ENCODE measurements at places on chromosomes 2 and 18. TPM values are rescaled to one million over a fixed set of nuclear protein-coding genes. Genes with fewer than 3 reads are reported as not detected.

DNA sequence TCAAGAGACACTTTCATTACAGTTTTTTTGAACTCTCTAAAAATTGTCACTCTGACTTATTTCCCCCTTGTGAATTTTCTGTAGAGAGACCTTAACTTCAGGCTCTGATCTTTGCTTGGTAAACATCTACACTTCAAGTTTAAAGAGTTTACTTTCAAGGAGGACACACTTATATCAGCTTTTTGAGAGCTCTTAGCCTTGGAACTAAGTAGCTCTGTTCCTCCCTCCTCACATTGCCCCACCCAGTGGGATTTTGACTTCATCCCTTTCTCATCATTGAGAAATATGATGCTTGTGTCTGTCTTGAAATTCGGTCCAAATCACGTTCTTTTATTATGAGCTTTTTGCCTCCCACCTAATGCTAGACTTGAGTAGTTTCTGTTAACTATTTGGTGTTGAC lies 433.4 kb upstream of the MEIS1 start:
- DNase-seq = no peak

- no peak for DNase-seq
These were observed 326.8 kb downstream of the OSR1 start for GRCh38 chr2:19031642-19032041.

DNA sequence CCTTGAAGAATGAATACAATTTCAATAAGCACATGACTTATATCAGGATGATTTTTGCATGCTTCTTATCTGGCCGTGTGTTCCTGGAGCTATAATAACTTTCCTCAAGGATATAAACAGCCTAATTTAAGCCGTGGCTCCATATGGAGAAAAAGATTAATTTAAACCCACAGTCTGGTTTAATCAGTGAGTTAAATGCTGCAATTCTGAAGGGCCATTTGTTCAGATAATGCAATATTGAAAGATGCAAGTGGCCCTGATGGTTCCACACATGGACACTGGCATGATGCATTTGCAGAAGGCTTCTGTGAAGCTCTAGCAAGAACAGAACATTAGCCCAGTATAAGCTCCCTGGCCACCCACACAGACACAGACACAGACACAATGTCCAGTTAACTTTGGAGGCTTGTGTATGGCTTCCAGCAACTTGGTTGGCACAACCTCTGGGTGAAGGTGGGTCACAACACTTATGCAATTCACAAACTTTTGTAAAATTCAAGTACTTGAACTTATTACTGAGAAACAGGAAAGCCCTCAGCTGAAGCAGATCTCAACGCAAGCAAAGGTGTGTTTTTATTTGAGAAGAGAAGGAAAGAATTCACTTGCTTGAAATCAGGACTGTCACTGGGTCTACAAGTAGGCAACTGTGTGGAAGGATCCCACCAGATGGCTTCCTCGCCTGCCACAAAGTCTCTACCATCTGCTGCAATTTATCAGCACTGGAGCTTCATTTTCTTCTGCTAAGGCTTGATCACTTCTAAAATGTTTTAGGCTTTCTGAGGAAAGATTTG lies 63.3 kb downstream of the MDH1 start:
- DNase-seq = no peak

The RTP5 gene
- polyA plus RNA-seq = 0.09 TPM

The MPV17 gene
- 93.3 TPM for polyA plus RNA-seq

DNA sequence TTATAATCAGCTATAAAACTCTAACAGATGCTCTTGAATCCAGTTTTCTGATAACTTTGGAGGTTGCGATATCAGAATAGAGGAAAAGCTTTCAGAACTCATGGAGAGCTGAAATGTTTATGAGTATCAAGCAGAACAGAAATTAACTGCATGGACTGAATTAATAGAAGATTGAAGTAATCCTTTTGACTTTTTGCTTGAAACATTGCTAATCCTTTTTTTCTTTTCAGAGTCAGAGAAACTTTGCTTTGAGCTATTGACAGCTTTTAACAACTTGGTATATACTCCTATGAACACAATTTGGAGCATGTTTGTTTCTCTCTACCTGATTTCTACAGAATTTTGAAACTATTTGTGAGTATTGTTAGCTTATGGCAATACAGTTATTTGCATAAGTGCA lies 1254.8 kb downstream of the LRP1B start:
- DNase-seq = no peak

GRCh38 chr18:56995579-56996188 lies 151.2 kb upstream of the BOD1L2 start:
- no peak for DNase-seq

The VIL1 gene
- 20.6 TPM for polyA plus RNA-seq

The TMEM37 gene
- 62.4 TPM for polyA plus RNA-seq

DNA sequence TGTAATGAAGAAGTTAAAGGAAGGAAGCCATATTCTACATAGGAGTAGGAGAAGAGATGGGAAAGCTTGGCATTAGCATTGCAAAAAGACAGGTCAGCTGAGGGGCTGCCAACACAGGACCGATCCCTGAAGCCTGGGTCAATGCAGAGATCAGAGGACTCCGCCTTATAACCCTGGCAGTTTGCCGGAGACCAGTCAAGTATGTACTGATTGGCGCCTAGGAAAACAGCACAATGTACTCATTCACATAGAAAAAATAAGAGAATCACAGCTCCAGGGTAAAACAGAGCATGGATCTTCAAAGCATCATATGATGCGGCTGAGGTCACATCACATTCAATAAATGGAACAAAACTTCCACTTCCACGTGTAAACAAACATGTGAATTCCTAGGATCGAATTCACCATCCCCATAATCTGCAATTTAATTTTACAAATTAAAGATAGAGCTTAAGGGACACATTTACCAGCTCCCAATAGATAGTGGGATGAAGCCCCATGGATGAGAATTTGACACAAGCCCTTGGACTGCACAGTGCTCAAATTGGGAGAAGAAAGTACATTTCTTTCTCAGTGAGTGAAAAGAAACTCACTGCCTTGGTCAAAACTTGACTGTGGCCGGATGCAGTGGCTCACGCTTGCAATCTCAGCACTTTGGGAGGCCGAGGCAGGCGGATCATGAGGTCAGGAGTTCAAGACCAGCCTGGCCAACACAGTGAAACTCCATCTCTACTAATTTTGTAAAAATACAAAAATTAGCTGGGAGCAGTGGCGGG lies 135.0 kb upstream of the KLHL14 start:
- no peak for DNase-seq

DNA sequence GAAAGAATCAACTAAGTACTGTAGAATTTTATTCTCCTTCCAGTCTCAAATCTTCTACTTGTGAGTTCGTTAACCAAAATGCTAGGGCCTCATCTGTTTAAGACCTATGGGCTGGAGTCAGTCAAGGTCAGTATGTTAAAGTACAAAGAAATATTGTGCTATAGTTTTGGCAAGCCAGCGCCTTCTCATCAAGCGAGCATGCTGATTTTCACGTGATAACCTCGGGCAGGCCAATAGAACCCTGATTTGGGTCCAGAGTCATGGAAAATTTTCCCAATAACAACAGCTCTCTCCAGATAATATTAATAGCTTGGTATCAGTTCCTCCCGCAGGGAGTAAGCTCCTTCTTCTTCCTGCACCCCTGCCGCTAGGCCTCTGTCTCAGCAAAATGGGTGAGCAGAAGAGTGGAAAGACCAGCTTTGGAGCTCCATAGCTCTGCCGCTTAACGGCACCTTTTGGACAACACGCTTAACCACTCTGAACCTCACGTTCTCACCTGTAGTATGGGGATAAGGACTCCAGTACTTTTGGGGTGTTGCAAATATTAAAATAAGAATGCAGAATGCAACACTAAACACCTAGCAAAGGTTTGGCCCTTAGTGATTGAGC lies 11.7 kb downstream of the CABLES1 start:
- no peak for DNase-seq

GRCh38 chr2:126221506-126221905 lies 434.5 kb upstream of the GYPC start:
- no peak for DNase-seq

GRCh38 chr2:141888987-141889555 lies 241.7 kb downstream of the LRP1B start:
- no peak for DNase-seq

The COL5A2 gene
- 123 TPM for polyA plus RNA-seq

DNA sequence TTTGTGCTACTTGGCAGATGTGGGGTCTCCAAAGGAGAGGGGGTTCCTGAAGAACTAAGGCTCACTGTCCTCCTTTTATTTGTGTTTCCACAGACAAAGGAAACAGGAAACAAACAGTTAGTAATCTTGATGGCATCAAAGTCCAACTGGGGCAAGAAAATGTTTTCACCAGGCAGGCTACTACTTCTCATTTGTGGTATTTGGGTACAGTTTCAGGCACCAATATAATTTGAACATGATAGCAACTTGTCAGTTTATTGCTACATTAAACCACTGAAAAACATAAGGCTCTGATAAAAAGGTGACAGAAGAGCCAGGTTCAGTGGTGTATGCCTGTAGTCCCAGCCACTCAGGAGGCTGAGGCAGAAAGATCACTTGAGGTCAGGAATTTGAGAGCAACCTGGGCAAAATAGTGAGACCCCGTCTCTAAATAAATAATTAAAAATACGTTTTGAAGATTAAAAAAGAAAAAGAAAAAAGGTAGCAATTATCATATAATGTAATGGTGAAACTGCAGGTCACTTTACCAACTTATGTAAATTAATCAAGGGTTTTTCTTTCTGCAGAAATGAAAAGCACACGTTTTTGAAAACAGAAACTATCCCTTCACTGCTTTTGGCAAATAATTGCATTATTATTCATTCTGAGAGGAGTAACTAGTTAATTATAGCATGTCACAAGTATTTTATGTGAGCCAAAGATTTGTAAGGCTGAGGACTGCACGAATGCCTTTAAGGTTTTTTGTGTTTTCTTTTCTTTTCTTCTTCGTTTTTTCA lies 157.5 kb upstream of the CAVIN2 start:
- no peak for DNase-seq

DNA sequence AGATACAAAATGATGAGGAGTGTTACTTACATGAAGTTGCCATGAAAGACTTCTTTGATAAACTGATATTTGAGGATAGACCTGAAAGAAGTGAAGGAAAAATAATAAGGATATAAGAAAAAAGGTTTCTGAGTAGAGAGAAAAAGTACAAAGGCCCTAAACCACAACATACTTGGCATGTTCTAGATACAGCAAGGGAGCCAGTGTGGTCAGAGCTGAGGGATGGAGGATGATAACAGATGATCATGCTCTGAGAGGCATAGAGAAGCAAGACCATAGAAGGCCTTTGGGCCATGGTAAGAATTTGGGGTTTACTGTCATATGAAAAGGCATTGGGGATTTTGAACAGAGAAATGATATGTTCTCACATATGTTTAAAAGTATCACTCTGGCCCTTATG lies 424.1 kb upstream of the CHST9 start:
- DNase-seq = no peak

GRCh38 chr2:133652398-133652797 lies 84.1 kb upstream of the NCKAP5 start:
- no peak for DNase-seq

The RAB17 gene
- polyA plus RNA-seq = 14.9 TPM

The CAPN14 gene
- 0.03 TPM for polyA plus RNA-seq

The RAMP1 gene
- 7.3 TPM for polyA plus RNA-seq

The HNRNPLL gene
- 76.0 TPM for polyA plus RNA-seq

The ALPG gene
- not detected for polyA plus RNA-seq

GRCh38 chr18:9736286-9736835 lies 28.3 kb downstream of the RAB31 start:
- DNase-seq = no peak

The IL1B gene
- polyA plus RNA-seq = 0.35 TPM

The PLEKHH2 gene
- 39.8 TPM for polyA plus RNA-seq

DNA sequence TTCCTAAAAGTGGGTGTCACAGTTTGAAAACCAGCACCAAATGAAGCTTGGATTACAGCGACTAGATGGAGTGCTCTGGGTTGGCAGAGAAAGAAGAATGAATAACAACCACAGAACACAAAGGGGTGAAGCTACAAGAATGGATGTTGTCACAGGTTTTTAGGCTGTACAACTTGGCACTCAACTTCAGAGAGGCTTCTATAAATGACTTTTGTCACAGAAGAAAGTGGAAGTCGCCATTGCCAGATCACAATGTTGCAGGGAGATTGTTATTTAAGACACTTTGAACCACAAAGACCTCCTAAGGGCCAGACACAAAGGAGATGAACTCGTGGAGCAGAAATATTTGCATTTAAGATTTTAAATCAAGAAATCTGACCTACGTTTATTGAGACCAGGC lies 354.2 kb downstream of the CDH7 start:
- DNase-seq = no peak

DNA sequence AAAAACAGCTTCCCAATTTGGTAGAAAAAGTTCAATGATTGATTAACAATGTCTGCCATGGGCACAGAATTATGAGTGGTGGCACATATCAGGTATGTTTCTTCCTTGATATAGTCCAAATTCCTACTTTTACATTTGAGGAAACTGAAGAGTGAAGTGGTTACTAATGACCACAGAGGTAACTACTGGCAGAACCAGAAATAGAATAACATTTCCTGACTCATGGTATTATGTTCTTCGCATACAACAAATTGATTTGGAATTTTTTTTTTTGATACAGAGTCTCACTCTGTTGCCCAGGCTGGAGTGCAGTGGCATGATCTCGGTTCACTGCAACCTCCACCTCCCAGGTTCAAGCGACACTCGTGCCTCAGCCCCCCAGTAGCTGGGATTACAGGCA lies 6.0 kb upstream of the NFE2L2 start:
- no peak for DNase-seq

GRCh38 chr18:5370332-5370731 lies 74.8 kb upstream of the ZBTB14 start:
- no peak for DNase-seq

The KIF5C gene
- 4.0 TPM for polyA plus RNA-seq

GRCh38 chr18:3044931-3045698 lies 32.2 kb upstream of the LPIN2 start:
- DNase-seq = no peak

DNA sequence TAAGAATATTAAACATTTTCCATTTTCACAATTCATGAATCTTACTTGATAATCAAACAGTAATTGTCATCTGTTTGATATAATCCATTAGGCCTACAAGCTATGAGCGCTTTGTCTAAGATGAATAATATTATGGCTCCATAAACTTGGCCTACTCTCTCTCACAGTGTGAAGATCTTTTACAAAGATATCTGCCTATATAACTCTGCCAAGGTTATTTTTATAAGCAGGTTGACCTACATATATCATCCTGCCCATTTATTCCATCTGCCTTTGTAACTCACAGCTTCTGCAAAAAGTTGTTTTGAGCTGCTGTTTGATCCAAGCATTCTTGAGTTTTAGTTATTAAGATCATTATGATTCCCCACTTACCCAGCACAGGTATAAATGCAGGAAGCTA lies 158.3 kb downstream of the PDE11A start:
- no peak for DNase-seq

- no peak for DNase-seq
These were observed 71.4 kb upstream of the TANK start for GRCh38 chr2:161088658-161089350.

DNA sequence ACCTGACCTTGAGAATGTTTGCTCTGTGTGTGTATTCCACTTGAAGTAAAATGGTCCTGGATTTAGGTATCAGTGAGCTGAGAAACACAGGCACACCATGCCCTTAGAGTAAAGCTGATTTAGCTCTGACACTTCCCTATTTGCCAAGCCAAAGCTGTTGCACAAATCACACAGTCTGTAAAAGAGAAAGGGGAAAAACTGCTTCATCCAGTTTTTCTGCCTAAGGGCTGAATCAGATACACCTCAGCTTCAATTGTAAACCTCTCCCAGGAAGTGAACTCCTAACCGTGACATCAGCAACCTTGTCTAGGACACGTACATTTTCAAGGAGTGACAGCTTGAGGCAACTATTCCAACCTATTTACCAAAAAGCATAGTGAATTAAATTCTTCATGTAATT lies 150.4 kb downstream of the NR4A2 start:
- peak; percentile 39 for DNase-seq

GRCh38 chr2:231709981-231710798 lies 1.9 kb downstream of the PTMA start:
- no peak for DNase-seq

- no peak for DNase-seq
These were observed 33.2 kb upstream of the AGAP1 start for GRCh38 chr2:235460548-235461047.
